MCF 10A (cell line): ENCODE measurements at places on chromosomes 5 and 9.

GRCh38 chr5:135426102-135427082 lies 20.8 kb downstream of the DCANP1 start:
- peak; percentile 82 for DNase-seq

- DNase-seq: no peak
These were observed 24.8 kb downstream of the SMC2 start for GRCh38 chr9:104118916-104119315.

DNA sequence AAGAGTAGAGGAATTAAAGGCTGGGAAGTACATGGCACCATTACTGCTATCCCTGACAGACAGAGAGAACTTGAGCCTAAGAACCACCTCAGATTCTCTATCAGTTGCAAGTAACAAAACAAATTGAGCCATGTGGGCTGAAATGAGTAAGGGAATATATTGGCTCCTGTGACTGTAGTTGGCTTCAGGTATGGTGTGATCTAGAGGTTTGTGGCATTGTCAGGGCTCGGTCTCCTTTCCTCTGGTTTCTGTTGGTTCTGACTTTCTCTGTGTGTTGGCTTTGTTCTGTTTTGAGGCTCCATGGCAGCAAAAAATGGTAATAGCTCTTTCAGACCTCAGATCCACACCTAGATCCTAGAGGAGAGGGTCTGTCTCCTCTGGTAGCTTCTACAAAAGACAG lies 5.7 kb downstream of the GALNT10 start:
- no peak for DNase-seq

DNA sequence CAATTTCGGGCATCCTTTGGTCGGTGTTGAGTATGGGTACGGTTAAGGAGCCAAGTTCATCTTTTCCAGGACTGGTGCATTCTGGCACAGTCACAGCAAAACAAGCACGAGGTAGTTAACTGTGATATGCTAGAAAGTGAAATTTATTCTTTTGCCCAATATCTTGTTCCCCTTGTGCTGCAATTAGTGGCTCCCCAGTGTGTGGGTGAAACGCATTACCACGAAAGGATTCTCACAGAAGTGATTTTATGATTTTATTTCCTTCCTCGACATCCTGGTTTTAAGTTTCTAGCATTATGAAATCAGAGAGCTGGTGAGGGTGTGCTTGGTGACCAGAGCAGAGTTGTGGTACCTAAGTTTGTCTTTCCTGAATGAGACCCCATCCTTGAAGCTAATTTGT lies 1.5 kb downstream of the FRMPD1 start:
- no peak for DNase-seq

GRCh38 chr9:124066783-124067577 lies 55.4 kb downstream of the LHX2 start:
- no peak for DNase-seq

DNA sequence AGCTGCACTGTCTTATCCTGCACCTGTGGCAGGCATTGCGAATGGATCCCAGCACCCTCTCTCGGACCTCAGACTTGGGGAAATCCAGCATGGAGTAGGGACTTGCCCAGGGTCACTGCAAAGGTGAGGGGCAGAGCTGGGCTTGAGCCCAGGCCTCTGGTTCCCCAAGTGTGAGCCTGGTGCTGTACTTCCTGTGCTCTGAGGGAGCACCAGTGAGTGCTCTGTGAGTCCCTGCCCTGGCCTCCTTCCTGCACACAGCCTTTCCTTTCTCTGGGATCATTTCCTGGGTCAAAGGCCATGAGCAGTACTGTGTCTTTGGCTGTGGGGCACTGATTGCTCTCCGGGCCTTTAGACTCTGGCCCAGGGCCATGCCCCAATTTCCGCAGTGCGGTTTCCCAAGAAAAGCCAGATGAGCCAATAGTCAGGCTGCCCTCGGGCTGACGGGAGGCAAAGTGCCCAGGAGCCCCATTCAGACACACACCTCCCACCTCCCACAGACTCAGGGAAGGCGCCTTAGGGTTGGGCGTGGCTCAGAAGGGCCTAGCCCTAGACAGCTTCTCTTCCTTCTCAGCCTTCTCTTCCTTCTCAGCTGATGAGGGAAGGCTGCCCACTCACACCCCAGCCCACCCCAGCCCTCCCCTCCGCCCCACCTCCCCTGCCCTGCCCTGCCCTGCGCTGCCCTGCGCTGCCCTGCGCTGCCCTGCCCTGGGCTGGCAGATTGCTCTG lies 23.3 kb upstream of the TRIM14 start:
- peak; percentile 92 for DNase-seq
